ENCODE measurements at places on chromosomes 1 and 21.

DNA sequence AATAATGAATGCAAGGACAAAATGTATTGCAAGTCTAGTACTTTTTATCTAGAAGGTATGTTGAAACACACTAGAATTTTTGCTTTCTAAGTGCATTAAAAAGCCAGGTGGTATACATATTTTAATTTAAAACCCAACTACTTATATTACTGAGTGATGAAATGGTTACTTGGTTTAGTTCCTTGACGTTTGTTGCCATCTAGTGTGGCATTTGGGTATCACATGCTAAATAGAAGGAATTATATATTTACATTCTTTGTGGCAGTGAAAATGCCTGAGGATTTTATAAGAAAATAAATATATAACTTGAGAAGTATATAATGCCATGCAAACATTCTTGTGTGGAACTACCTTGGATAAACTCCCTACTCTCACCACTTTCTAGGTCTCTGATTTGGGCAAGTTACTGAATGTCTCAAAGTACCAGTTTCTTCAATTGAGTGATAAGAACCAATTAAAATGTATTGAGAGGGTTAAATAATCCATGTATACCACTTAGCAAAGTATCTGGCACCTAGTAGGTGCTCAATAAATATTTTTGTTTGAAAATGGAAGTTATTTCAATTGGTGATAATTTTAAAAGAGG is 69.6 kb downstream of the SDCCAG8 start:
- peak; percentile 42 for DNase-seq

DNA sequence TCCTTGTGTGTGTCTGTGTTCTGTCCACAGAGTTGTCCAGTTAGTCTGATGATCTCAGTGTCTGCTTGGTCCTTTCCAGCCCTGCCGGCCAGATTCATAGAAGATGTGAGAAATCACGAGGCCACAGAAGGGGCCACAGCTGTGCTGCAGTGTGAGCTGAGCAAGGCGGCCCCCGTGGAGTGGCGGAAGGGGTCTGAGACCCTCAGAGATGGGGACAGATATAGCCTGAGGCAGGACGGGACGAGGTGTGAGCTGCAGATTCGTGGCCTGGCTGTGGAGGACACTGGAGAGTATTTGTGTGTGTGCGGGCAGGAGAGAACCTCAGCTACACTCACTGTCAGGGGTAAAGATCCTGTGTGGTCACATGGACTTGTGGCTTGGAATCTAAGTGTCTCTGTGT is 95.8 kb downstream of the OBSCN start:
- DNase-seq = no peak

GRCh38 chr1:159023723-159024122 is 14.0 kb downstream of the IFI16 start:
- DNase-seq = no peak

- no peak for DNase-seq
Observed at GRCh38 chr1:158998037-158998780, 11.5 kb upstream of the IFI16 start.

GRCh38 chr1:234718496-234719453 is 108.8 kb upstream of the IRF2BP2 start:
- no peak for DNase-seq

- no peak for DNase-seq
Observed at GRCh38 chr1:15866721-15867201, 19.3 kb downstream of the SPEN start.

GRCh38 chr21:42392731-42393442 is 3.0 kb downstream of the TMPRSS3 start:
- DNase-seq = no peak

GRCh38 chr1:55775007-55775406 is 559.8 kb upstream of the USP24 start:
- peak; percentile 90 for DNase-seq

GRCh38 chr1:77433934-77434333 is 152.1 kb downstream of the AK5 start:
- DNase-seq = no peak
